ENCODE measurements at places on chromosomes 16 and 17. TPM values are rescaled to one million over a fixed set of nuclear protein-coding genes. Genes with fewer than 3 reads are reported as not detected.

DNA sequence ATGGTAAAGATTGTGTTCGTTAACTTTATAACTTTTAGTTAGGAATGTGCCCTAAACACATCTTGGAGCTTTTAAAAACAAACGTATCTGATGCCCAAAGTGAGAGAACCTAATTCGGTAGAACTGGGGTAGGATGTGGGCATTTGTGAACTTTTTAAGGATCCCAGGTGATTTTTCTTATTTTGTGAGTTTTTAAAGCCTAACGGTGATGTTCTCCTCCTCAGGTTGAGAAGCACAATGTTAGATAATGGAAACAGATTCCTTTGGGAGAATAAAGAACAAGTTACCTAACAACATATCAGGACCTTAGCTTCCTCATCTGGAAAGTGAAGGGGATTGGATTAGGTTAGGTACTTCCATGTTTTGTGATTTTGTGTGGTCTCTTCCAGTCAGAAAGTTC lies 687 bp downstream of the SAP30BP start:
- DNase-seq = no peak

DNA sequence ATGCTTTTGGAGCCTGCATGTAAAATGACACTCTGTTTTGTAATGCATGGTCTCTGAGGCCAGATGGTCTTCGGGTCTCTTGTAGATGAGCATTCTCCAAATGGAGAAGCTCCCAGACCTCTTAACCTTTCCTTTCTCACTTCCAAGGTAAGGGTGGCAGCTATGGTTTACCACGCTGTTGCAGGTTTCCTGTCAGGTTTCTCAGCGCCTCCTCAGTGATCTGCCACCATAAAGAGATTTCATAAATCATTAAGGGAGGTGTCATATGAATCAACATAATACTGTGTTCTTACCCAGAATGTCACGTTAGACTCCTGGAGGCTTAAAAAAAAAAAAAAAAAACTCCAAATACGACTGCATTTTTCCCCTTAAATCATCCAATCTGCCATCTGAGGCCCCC lies 787.4 kb upstream of the EEF2KMT start:
- no peak for DNase-seq

GRCh38 chr17:49830605-49831004 lies 17.3 kb downstream of the TAC4 start:
- no peak for DNase-seq

DNA sequence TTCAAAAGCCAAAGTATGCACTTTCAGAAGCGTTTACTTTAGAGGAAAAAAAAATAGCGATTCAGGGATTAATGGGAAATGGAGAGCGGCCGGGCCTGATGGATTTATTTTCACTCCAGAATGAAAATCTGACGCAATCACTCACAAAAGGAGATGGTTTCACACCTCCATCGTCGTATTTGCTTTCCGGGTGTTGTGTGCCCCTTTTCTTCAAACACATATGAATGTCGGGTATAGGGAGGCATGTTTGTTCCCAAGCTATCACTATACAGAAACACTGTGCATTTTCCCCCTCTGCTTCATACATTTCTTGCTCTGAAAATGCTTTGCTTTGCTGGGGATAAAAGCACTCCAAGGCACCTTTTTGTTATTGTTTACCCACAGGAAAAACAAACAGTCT lies 562.2 kb upstream of the ZFHX3 start:
- no peak for DNase-seq

DNA sequence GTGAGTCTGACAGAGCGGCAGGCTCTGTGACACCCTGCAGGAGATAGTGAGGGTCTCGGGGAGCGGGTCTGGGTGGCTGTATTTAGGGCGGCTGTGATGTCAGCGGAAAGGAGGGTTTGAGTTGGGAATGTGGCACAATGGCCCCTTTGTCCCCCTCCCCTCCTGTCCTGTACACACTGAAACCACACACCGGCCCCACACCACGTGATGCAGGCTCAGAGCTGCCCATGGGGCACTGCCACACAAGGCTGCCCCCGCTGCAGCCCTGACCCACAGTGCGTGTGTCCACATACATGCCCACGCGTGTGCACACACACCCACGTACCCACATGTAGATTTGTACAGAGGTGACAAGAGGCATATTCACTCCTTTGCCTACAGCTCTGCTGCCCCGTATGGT lies 15.3 kb downstream of the SGCA start:
- DNase-seq = no peak

DNA sequence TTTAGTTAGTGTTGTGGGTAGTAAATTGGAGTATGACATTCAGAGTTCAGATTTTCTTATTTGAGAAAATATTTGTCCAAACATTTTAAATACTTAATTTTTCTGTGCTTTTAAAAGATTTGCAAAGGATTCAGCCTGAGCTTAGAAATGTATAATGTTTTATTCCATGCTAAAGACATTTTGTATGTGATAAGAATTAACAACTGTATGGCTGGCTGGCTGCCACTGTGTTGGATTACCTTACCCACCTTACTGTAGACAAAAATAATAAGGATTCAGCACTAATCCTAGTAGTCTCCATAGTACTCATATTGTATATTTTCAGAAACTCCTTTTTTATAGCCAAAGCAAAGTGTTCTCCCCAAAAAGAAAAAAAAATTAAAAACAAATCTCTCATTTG lies 74.8 kb downstream of the TANC2 start:
- no peak for DNase-seq

The LDHD gene
- not detected for total RNA-seq

- no peak for DNase-seq
Observed at GRCh38 chr16:10504404-10504885, 76.0 kb downstream of the EMP2 start.

The MT1A gene
- total RNA-seq = not detected

DNA sequence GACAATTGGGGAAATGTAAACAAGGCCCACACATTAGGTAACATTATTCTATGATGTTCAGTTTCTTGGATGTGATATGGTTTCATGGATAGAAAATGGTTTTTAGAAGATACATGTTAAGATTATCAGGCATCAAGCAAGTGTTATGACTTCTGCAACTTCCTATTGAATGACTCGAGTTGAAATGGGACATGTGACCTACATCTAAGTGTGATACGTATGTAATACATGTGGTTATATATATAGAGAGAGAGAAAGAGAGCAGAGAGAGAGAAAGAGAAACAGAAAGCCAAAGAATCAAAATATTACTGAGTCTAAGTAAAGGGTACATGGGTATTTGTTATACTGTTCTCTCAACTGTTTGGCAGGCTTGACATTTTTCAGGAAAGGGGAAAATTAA lies 1.7 kb downstream of the TMEM170A start:
- no peak for DNase-seq

The GAS2L2 gene
- 0.05 TPM for total RNA-seq

The SPATA22 gene
- total RNA-seq = not detected

The KRT9 gene
- total RNA-seq = not detected

DNA sequence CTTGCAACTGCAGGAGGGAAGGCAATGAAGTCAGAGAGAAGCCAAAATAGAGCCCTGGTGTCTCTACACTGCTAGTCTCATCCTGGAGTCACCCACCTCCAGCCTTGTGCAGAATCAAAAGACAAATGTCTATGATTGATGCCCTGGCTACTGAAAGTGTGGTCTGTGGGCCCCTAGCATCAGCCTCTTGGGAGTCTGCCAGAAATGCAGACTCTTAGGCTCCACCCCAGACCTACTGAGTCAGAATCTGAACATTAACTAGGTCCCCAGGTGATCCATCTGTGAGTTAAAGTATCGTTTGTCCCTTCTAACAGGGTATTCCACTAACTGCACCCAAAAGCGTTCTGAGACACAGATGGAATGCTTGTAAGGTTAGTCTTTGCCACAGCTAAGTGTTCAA lies 21.2 kb downstream of the EARS2 start:
- DNase-seq = no peak

GRCh38 chr17:83133302-83134121 lies 54.1 kb downstream of the METRNL start:
- DNase-seq = no peak

DNA sequence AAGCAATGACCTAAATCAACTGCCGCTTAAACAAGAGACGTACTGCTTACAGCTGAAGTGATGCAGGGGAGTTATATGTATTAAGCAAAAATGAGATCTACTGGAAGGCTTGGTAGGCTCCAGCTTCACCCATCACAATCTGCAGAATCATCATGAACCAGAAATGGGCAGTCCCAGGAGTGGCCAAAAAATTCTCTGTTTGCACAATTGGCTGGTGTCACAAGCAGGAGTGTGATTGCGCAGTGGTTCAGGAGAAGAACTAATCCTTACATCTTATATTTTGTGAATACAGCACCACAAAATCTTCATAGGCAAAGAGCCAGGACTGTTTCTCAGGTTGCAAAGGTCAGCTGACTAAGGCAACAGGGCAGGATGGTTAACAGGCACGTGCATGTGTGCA lies 75.9 kb downstream of the CES1 start:
- no peak for DNase-seq

DNA sequence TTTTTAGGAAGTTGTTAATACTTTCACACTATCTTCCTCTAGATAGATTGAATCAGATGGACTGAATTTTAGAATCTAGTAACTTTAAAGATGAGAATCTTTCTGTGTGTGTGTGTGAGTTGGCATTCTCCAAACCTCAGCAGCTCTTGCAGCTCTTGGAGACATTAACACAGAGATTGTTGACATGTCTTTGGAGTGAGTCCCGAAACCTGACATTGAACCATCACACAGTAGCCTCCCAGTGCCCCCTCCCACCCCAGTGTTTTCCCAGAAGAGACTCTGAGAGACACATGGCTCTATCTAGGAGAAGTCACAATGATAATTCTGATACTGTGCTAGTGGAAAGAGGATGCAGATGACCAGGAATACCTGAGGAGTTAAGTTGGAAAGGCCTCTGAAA lies 103.9 kb downstream of the CNTNAP4 start:
- no peak for DNase-seq

The CIBAR2 gene
- total RNA-seq = not detected

DNA sequence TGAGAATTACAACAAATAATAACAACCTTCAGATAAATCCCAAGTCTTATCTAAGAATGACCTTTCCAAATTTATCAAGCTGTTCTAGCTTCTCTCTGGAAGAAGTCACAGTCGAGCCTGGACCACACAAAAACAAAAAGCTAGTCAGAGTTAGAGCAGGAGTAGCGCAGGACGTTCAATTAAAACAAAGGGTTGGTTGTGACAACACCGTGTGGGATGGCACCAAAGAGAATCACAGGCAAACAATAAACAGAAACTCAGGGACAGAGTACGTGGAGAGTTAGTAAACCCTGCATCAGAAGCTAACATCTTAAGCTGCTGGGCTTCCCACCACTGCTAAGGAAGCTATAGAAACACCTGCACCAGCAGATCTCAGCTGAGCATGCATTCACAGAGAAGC lies 23.8 kb downstream of the ARHGAP17 start:
- no peak for DNase-seq

The TRPV3 gene
- 0.73 TPM for total RNA-seq

The MYH13 gene
- not detected for total RNA-seq
